ENCODE measurements at places on chromosomes 1 and 21. TPM values are rescaled to one million over a fixed set of nuclear protein-coding genes. Genes with fewer than 3 reads are reported as not detected.

The MCOLN2 gene
- total RNA-seq, result 10.1 TPM

DNA sequence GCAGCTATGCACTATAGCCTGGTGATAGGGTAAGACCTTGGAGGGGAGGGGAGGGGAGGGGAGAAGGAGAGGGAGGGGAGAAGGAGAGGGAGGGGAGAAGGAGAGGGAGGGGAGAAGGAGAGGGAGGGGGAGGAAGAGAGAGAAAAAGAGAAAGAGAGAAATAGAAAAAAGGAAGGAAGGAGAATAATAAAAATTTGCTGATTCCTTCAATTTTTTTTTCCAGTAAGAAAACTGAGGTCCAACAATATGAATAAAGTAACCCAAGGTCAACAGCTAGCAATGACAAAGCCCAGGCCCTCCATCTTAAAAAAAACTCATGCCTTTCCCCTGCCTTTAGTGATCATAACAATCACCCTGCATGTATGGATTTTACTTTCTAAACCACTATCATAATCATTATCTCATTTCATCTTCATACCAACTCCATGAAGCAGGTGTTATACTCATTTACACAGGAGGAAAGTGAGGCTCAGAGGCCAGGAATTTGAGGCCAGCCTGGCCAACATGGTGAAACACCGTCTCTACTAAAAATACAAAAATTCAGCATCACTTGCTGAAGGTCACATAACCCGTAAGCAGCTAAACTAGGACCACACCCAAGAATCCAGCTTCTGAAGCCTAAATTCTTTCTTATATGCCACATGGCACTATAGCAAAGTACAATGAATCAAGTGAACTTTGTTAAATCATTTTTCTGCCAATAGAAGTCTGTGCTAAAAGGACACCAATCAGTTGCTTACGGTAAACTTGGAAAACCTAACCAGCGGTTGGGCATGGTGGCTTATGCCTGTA is 23.4 kb upstream of the BRDT start:
- H3K27me3 ChIP-seq, result no peaks in the 10 kb centered on the region
- no peaks in the 10 kb centered on the region for H3K36me3 ChIP-seq
- no peak for DNase-seq
- H3K27ac ChIP-seq, result no peak overlapping the region
- no peak overlapping the region for H3K4me3 ChIP-seq

GRCh38 chr21:46425041-46425440 is 33.6 kb upstream of the DIP2A start:
- H3K4me3 ChIP-seq, result no peak overlapping the region
- no peaks in the 10 kb centered on the region for H3K27me3 ChIP-seq
- peaks cover 29% of the 10 kb centered on the region for H3K36me3 ChIP-seq
- H3K4me1 ChIP-seq, result no peaks in the 10 kb centered on the region
- H3K27ac ChIP-seq, result peak overlapping the region; percentile 36

- no peaks in the 10 kb centered on the region for H3K36me3 ChIP-seq
- H3K4me1 ChIP-seq, result no peaks in the 10 kb centered on the region
- H3K27ac ChIP-seq, result no peak overlapping the region
- no peak overlapping the region for H3K4me3 ChIP-seq
- H3K27me3 ChIP-seq, result no peaks in the 10 kb centered on the region
- DNase-seq, result no peak
These were observed 253.1 kb upstream of the ADGRL4 start for GRCh38 chr1:79259390-79260336.

The SCNM1 gene
- total RNA-seq, result 34.6 TPM

DNA sequence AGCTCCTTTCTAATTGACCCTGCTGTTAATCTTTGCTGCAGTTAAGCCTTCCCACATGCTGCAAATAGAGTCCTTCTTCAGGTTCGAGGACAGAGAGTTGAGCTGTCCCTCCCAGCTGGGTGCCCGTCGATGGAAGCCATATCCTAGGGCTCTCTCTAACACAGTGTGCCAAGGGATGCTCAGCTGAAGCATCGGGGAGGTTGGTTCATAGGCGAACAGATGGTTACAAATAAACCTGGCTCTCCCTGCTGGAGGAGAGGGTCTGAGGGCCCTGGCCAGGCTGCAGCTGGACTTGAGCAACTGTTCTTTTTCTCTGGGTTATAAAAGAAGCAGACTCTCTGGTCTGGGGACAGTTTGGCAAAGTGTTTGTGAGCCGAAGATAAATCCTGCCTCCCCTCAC is 120.3 kb upstream of the C8B start:
- H3K27ac ChIP-seq, result no peak overlapping the region
- H3K27me3 ChIP-seq, result no peaks in the 10 kb centered on the region
- no peaks in the 10 kb centered on the region for H3K4me1 ChIP-seq
- no peak overlapping the region for H3K4me3 ChIP-seq

The IFI44L gene
- 30.0 TPM for total RNA-seq

The TEX38 gene
- total RNA-seq, result not detected

- H3K36me3 ChIP-seq, result no peaks in the 10 kb centered on the region
- no peaks in the 10 kb centered on the region for H3K4me1 ChIP-seq
- H3K4me3 ChIP-seq, result no peak overlapping the region
- no peak overlapping the region for H3K27ac ChIP-seq
- no peaks in the 10 kb centered on the region for H3K27me3 ChIP-seq
These were observed 32.4 kb downstream of the SLAMF1 start for GRCh38 chr1:160614410-160614809.

GRCh38 chr1:171798765-171799164 is 17.3 kb downstream of the METTL13 start:
- H3K27me3 ChIP-seq, result no peaks in the 10 kb centered on the region
- peaks cover 8% of the 10 kb centered on the region for H3K4me1 ChIP-seq

- H3K36me3 ChIP-seq, result no peaks in the 10 kb centered on the region
- H3K4me3 ChIP-seq, result peak overlapping the region; percentile 26
- DNase-seq, result no peak
- peaks cover 12% of the 10 kb centered on the region for H3K27me3 ChIP-seq
These were observed 4.6 kb downstream of the PEAR1 start for GRCh38 chr1:156898161-156898566.

- H3K4me3 ChIP-seq, result no peak overlapping the region
- H3K36me3 ChIP-seq, result peaks cover 93% of the 10 kb centered on the region
- peaks cover 5% of the 10 kb centered on the region for H3K4me1 ChIP-seq
- no peaks in the 10 kb centered on the region for H3K27me3 ChIP-seq
- no peak overlapping the region for H3K27ac ChIP-seq
- no peak for DNase-seq
These were observed 31.0 kb downstream of the AGO4 start for GRCh38 chr1:35838693-35839245.

- no peak for DNase-seq
- H3K27me3 ChIP-seq, result no peaks in the 10 kb centered on the region
- peaks cover 52% of the 10 kb centered on the region for H3K36me3 ChIP-seq
- no peak overlapping the region for H3K27ac ChIP-seq
These were observed 39.9 kb downstream of the ODF2L start for GRCh38 chr1:86356247-86356646.

The RBP7 gene
- 8.7 TPM for total RNA-seq

The FHAD1 gene
- 2.4 TPM for total RNA-seq

The CALML6 gene
- 0.90 TPM for total RNA-seq

DNA sequence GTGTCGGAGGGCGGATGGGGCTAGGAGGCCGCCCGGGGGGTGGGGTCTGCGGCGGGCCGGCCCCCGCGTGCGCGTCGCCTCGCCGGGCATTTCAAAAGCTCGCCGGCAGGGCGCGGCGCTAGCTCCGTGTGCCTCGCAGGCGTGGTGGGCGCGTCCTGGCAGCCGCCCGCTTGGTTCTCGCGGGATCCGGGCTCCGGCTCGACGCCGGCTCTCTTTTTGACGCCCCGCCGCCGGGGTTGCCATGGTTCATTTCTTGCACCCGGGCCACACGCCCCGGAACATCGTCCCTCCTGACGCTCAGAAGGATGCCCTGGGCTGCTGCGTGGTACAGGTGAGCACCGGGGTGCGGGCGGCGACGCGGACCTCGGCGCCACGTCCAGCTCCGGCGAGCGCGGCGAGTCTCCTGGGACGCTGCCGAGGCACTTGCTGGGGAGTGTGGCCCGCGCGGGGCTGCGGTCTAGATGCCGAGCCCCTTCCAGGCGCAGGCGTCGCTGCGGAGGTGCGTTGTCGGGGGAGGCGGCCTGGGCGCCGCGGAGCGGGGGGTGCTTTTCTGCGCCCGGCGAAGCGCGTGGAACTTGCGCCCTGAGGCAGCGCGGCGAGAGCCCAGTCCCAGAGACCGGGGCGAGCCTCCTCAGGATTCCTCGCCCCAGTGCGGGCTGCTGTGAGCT is at the start of gene ZYG11A:
Gene ZYG11A, plus strand, starts transcription at position 118 of the 668 bp plus-strand sequence. Its CDS starts 124 bp downstream, at position 242.
- peak; percentile 73 for DNase-seq
- peak within 1 kb of the TSS; percentile 41 for H3K4me3 ChIP-seq
- H3K27me3 ChIP-seq, result peaks cover 54% of the 10 kb centered on the region
- no peaks in the 10 kb centered on the region for H3K36me3 ChIP-seq
- peaks cover 11% of the 10 kb centered on the region for H3K4me1 ChIP-seq

The RIMS3 gene
- total RNA-seq, result 4.7 TPM

- H3K4me1 ChIP-seq, result no peaks in the 10 kb centered on the region
- H3K4me3 ChIP-seq, result no peak within 1 kb of the TSS
- H3K27me3 ChIP-seq, result no peaks in the 10 kb centered on the region
- no peak within 1 kb of the TSS for H3K27ac ChIP-seq
These were observed at the start of gene OR14I1 for GRCh38 chr1:248702714-248703113. TSS of gene OR14I1 (minus strand) at chr1:248702766.

The MYOC gene
- total RNA-seq, result 0.69 TPM

DNA sequence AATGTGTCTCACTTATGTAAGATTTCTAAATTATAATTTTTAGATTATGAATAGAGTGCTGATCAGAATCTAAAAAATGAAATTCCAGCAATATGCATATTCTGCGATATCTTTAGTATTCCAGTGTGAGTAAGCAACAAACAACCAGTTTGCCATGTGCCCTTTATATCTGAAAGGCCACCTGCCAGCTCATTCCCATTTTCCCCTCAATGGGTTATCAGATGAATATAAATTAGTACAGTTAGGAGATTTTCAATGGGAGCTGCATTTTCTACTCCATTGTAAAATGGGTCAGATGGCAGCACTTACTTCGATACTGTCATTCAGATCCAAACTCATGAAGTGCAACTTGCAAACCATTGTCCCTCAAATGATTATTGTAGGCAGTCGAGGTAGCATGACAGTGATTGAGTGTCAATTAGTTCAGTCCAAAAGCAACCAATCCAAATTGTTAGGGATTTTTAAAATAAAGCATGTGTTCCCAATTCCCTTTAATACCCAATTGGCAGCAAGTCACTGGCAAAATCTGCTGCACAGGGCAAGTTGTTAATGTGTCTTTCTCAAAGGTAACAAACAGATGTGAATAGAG is 680.3 kb downstream of the LRRIQ3 start:
- H3K27ac ChIP-seq, result no peak overlapping the region
- no peak for DNase-seq
- no peaks in the 10 kb centered on the region for H3K4me1 ChIP-seq

GRCh38 chr1:65104854-65105534 is 43.0 kb upstream of the AK4 start:
- no peak overlapping the region for H3K4me3 ChIP-seq
- no peaks in the 10 kb centered on the region for H3K36me3 ChIP-seq
- no peaks in the 10 kb centered on the region for H3K4me1 ChIP-seq
- no peak overlapping the region for H3K27ac ChIP-seq

The GJB5 gene
- total RNA-seq, result not detected

- H3K27ac ChIP-seq, result no peak overlapping the region
- no peak for DNase-seq
- H3K4me1 ChIP-seq, result no peaks in the 10 kb centered on the region
- no peaks in the 10 kb centered on the region for H3K27me3 ChIP-seq
- H3K36me3 ChIP-seq, result no peaks in the 10 kb centered on the region
These were observed 161.1 kb upstream of the DUSP10 start for GRCh38 chr1:221902961-221903360.

- H3K27ac ChIP-seq, result no peak within 1 kb of the TSS
- no peaks in the 10 kb centered on the region for H3K36me3 ChIP-seq
- peak within 1 kb of the TSS; percentile 46 for H3K4me3 ChIP-seq
- peak; percentile 66 for DNase-seq
- H3K4me1 ChIP-seq, result no peaks in the 10 kb centered on the region
These were observed at the start of gene DIRAS3 for GRCh38 chr1:68049941-68050878. TSS of gene DIRAS3 (minus strand) at chr1:68050627. CDS start at chr1:68047297, 3,330 bp downstream.

- H3K27me3 ChIP-seq, result no peaks in the 10 kb centered on the region
- H3K4me1 ChIP-seq, result peaks cover 13% of the 10 kb centered on the region
- H3K36me3 ChIP-seq, result no peaks in the 10 kb centered on the region
- DNase-seq, result no peak
These were observed 159.8 kb downstream of the GALNT2 start for GRCh38 chr1:230226814-230227213.

DNA sequence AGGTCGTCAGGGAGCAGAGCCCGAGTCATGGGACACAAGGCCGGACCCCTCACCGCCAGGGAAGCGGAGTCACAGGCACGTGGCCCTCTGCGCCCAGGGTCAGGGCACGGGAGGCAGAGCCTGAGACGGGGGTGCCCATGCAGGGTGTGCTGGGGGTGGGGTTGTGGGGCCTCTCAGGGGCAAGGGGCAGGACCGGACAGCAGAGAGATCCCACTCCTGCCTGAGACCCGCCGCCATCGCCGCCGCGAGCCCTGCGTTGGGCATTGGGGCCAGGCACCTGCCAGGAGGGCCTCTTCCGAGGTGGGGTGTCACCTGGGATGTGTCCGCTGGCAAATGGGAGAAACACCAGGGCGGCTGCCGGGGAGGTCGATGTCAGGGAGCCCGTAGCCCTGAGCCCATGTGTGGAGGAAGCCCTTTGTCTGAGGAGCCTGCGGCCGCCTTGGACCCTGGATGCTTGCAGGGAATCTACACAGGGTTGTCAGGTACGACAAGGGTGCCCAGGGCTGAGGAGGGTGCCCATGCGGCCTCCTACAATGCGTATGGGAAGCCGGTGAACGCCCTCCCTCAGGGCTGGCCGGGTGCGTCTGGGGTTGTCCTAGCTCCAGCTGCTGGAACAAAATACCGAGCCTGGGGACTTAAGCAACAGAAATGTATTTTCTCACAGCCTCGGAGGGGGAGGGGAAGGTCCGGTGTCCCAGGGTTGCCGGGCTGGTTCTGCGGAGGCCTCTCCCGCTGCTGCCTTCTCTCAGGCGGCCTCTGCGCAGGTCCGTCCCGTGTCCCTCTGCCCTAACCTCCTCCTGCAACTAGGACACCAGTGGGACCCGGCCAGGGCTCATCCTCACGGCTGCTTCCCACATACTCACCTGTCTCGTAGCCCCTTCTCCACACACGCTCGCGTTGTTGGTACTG is 16.4 kb upstream of the C1orf159 start:
- DNase-seq, result peak; percentile 80
- H3K27me3 ChIP-seq, result peaks cover 9% of the 10 kb centered on the region

GRCh38 chr1:8097908-8098307 is 71.8 kb upstream of the ERRFI1 start:
- DNase-seq, result no peak
- peaks cover 30% of the 10 kb centered on the region for H3K4me1 ChIP-seq
- no peaks in the 10 kb centered on the region for H3K36me3 ChIP-seq
- H3K27ac ChIP-seq, result peak overlapping the region; percentile 72
- H3K27me3 ChIP-seq, result no peaks in the 10 kb centered on the region

GRCh38 chr1:59298026-59298583 is 1.2 kb downstream of the FGGY start:
- H3K4me1 ChIP-seq, result peaks cover 19% of the 10 kb centered on the region
- H3K4me3 ChIP-seq, result no peak overlapping the region
- H3K27me3 ChIP-seq, result no peaks in the 10 kb centered on the region
- no peak for DNase-seq

GRCh38 chr1:6414881-6415626 is 4.7 kb downstream of the HES2 start:
- no peak overlapping the region for H3K27ac ChIP-seq
- H3K4me1 ChIP-seq, result peaks cover 11% of the 10 kb centered on the region
- peaks cover 58% of the 10 kb centered on the region for H3K27me3 ChIP-seq
- no peak overlapping the region for H3K4me3 ChIP-seq
- no peaks in the 10 kb centered on the region for H3K36me3 ChIP-seq

The APCS gene
- not detected for total RNA-seq

GRCh38 chr1:56072310-56072709 is 507.1 kb downstream of the PLPP3 start:
- H3K4me1 ChIP-seq, result no peaks in the 10 kb centered on the region
- peak overlapping the region; percentile 43 for H3K27ac ChIP-seq
- no peaks in the 10 kb centered on the region for H3K27me3 ChIP-seq
- H3K4me3 ChIP-seq, result no peak overlapping the region
